ENCODE measurements at places on chromosomes 4 and X. TPM values are rescaled to one million over a fixed set of nuclear protein-coding genes. Genes with fewer than 3 reads are reported as not detected.

GRCh38 chr4:152454398-152455011, 81.4 kb downstream of the FBXW7 start:
- no peak overlapping the region for H3K27ac ChIP-seq
- peaks cover 33% of the 10 kb centered on the region for H3K4me1 ChIP-seq
- DNase-seq: peak; percentile 32
- no peaks in the 10 kb centered on the region for H3K36me3 ChIP-seq
- H3K27me3 ChIP-seq: no peaks in the 10 kb centered on the region

DNA sequence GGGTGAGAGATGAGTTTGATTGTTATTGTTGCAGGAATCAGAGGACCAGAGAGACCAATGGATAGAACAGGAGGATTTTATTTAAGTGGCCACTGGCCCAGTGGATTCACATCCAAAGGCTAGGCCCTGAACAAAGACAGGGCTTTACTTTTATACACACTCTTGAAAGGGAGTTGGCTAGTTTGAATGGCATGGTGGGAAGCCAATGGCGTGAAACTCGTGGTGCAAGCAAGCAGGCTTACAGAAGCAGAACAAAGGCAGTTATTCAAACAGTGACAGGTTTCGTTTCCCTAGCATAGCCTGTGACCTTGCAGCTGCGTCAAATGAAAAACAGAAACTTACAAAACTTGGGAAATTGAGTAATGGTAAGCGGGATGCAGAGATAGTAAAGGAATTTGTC, 110.2 kb upstream of the PRDX4 start:
- no peaks in the 10 kb centered on the region for H3K27me3 ChIP-seq
- no peak overlapping the region for H3K27ac ChIP-seq
- H3K4me1 ChIP-seq: no peaks in the 10 kb centered on the region
- no peak for DNase-seq
- no peaks in the 10 kb centered on the region for H3K36me3 ChIP-seq

- H3K4me3 ChIP-seq: no peak overlapping the region
- no peaks in the 10 kb centered on the region for H3K36me3 ChIP-seq
- no peak for DNase-seq
- no peaks in the 10 kb centered on the region for H3K4me1 ChIP-seq
- no peak overlapping the region for H3K27ac ChIP-seq
These were observed 521.1 kb downstream of the FSTL5 start for GRCh38 chr4:161642708-161643107.

- no peaks in the 10 kb centered on the region for H3K27me3 ChIP-seq
- no peak overlapping the region for H3K4me3 ChIP-seq
- H3K4me1 ChIP-seq: no peaks in the 10 kb centered on the region
- no peaks in the 10 kb centered on the region for H3K36me3 ChIP-seq
- no peak for DNase-seq
- H3K27ac ChIP-seq: no peak overlapping the region
These were observed 30.0 kb downstream of the SMIM31 start for GRCh38 chr4:164783976-164784375.

- H3K4me3 ChIP-seq: no peak overlapping the region
- DNase-seq: no peak
- no peaks in the 10 kb centered on the region for H3K4me1 ChIP-seq
- H3K27ac ChIP-seq: no peak overlapping the region
- H3K36me3 ChIP-seq: no peaks in the 10 kb centered on the region
These were observed 171.9 kb downstream of the NDST4 start for GRCh38 chr4:114941503-114941902.

DNA sequence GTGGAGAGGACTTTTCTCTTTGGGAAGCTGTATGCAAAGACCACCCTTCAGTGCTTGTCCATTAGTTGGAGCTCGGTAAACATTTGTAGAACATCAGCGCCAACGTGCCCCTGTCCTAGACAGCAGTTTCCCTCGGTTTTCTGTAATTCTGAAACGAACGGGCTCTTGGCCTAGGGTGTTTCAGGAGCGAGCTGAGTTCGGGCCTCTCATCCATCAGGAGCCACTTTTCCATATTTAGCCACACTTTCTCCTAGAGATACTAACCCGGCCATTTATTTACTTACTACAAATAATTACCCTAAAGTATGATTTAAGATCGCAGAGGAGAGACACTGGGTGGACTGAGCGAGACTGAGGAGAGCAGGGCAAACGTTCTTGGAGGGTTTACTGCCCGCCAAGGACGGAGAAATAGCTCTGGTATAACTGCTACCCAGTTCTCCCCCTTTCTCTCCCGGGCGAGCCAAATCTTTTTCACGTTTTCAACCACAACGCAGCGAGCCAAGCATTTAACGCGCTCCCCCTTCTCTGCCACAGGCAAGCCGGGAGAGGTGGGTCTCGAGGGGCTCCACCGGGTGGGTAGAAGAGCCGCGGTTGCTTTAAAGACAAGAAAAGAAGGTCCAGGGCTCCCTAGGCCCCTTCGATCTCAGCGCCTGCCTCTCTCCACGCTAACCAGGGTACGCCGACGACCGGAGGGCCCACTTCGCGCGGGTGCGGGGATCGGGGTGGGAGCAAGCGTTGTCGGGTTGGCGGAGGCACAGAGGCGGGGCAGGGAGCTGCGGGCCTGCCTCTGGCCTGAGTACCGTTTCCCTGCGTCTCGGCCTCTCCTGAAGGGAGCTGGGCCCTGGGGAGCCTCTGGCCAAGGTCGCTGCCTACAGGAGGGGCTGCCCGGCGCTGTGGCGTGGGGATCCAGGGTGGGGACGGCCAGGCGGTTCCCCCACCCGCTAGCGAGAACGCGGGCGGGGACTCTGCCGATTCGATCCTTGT, 10.8 kb upstream of the PITX2 start:
- no peak overlapping the region for H3K4me3 ChIP-seq
- DNase-seq: no peak
- H3K27me3 ChIP-seq: peaks cover 26% of the 10 kb centered on the region
- H3K36me3 ChIP-seq: peaks cover 29% of the 10 kb centered on the region
- no peak overlapping the region for H3K27ac ChIP-seq

DNA sequence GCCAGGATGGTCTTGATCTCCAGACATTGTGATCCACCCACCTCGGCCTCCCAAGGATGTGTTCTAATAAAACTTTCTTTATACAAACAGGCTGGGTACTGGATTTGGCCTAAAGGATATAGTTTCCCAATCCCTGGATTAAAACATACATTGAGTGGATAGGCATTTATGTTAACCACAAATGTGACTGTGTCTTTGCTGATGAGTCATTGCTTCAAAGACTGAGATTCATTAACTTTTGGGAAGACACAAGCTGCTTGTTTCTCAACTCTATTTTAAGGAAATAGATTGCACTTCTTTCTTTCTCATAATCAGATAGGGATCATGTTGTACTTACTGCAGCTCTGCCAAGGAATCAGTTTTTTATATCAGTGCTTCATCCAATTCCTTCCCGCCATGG, 131.3 kb upstream of the AGA start:
- H3K27ac ChIP-seq: peak overlapping the region; percentile 70
- DNase-seq: peak; percentile 92
- no peaks in the 10 kb centered on the region for H3K36me3 ChIP-seq
- H3K4me3 ChIP-seq: peak overlapping the region; percentile 33

GRCh38 chr4:184267673-184268583, 50.3 kb upstream of the ENPP6 start:
- no peaks in the 10 kb centered on the region for H3K27me3 ChIP-seq
- peak overlapping the region; percentile 77 for H3K4me3 ChIP-seq
- no peaks in the 10 kb centered on the region for H3K36me3 ChIP-seq
- H3K4me1 ChIP-seq: peaks cover 69% of the 10 kb centered on the region

DNA sequence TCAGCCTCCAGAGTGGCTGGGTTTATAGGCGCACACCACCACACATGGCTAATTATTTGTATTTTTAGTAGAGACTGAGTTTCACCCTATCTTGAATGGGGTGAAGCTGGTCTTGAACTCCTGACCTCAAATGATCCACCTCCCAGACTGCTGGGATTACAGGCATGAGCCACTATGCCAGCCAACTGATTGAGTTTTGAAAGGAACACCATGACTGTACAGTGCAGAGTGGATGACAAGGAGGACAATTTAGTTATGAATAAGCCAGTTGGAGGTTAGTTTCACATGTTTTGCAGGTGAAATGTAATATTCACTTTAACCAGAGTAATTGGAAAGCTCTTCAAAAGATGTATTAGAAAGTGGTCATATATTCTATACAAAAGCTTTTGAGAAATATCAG, 60.8 kb downstream of the PCDH18 start:
- no peak for DNase-seq
- H3K4me3 ChIP-seq: no peak overlapping the region
- H3K36me3 ChIP-seq: no peaks in the 10 kb centered on the region

Gene OTUD5
- 52.3 TPM for total RNA-seq

Gene UBE2D3
- 330 TPM for total RNA-seq

Gene SLC9A7
- total RNA-seq: 56.7 TPM

Gene ALB
- total RNA-seq: not detected

Gene HSFX3
- total RNA-seq: not detected
